Endodermal cell (in vitro differentiated cells): ENCODE measurements at places on chromosomes 11 and 22.

DNA sequence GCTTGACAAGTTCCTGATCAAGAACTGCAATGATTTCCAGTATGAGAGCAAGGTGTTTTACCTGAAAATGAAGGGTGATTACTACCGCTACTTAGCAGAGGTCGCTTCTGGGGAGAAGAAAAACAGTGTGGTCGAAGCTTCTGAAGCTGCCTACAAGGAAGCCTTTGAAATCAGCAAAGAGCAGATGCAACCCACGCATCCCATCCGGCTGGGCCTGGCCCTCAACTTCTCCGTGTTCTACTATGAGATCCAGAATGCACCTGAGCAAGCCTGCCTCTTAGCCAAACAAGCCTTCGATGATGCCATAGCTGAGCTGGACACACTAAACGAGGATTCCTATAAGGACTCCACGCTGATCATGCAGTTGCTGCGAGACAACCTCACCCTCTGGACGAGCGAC is 12.0 kb downstream of the YWHAH start:
- no peak overlapping the region for H3K27ac ChIP-seq
- H3K4me1 ChIP-seq, result peaks cover 4% of the 10 kb centered on the region
- H3K36me3 ChIP-seq, result peaks cover 66% of the 10 kb centered on the region

DNA sequence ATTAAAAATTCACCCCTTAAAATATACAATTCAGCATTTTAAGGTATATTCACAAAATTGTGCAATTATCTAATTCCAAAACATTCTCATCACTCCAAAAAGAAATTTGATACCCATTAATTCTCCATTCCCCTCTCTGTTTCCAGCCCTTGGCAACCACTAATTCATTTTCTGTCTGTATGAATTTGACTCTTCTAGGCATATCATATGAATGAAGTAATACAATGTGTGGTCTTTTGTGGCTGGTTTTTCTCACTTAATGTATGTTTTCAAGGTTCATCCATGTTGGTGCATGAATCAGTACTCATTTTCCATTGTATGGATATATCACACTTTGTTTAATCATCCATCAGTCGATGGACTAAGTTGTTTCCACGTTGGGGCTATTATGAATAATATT is 29.0 kb upstream of the ACCSL start:
- no peaks in the 10 kb centered on the region for H3K36me3 ChIP-seq
- H3K27ac ChIP-seq, result no peak overlapping the region
- no peak overlapping the region for H3K4me3 ChIP-seq
- H3K4me1 ChIP-seq, result peaks cover 3% of the 10 kb centered on the region
- no peak for DNase-seq
- H3K27me3 ChIP-seq, result peaks cover 14% of the 10 kb centered on the region

GRCh38 chr11:80849253-80849652 is 1408.4 kb upstream of the TENM4 start:
- DNase-seq, result no peak
- H3K4me3 ChIP-seq, result no peak overlapping the region
- H3K27me3 ChIP-seq, result no peaks in the 10 kb centered on the region
- H3K27ac ChIP-seq, result no peak overlapping the region
- no peaks in the 10 kb centered on the region for H3K36me3 ChIP-seq

GRCh38 chr11:4551346-4551979 is 6.5 kb downstream of the OR52M1 start:
- DNase-seq, result peak; percentile 50
- H3K27me3 ChIP-seq, result no peaks in the 10 kb centered on the region
- H3K36me3 ChIP-seq, result no peaks in the 10 kb centered on the region
- no peak overlapping the region for H3K27ac ChIP-seq

DNA sequence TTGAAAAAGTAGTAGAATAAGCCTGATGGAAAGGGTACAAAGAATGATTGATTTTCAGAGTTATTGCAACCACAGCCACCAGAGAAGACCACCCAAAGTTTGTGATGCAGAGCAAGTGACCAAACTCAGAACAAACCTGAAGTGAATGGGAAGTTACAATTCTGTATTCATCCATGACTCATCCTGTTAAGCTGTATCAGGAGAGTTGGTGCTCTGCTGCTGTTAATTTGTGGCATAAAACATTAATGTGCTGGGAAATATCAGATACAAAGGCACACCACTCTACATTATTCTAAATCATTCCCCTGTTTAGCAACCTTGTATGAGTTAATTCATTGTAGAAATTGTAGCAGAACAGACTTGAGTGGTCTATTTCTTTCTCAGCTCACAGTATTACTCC is 19.6 kb upstream of the PDGFD start:
- DNase-seq, result no peak
- H3K4me1 ChIP-seq, result no peaks in the 10 kb centered on the region
- no peaks in the 10 kb centered on the region for H3K27me3 ChIP-seq
- no peaks in the 10 kb centered on the region for H3K36me3 ChIP-seq
- no peak overlapping the region for H3K4me3 ChIP-seq
- no peak overlapping the region for H3K27ac ChIP-seq

DNA sequence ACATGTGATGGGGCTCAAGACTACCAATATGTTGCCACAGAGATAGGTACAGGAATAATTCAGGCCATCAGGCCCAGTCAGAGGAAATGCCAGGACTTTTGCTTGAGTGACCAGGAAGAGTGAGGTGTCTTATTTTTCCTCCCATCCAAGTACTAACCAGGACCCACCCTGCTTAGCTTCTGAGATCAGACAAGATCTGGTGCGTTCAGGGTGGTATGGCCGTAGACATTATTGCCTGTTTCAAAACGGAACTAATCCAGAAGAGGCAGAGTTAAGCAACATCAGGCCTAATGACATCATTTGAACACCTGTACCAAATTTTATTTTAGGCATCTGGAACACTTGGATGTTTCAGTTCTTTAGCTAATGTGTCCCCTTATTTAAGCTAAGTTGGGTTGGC is 205.5 kb upstream of the POU2AF2 start:
- no peak overlapping the region for H3K4me3 ChIP-seq
- H3K36me3 ChIP-seq, result no peaks in the 10 kb centered on the region
- DNase-seq, result no peak
- no peaks in the 10 kb centered on the region for H3K4me1 ChIP-seq

DNA sequence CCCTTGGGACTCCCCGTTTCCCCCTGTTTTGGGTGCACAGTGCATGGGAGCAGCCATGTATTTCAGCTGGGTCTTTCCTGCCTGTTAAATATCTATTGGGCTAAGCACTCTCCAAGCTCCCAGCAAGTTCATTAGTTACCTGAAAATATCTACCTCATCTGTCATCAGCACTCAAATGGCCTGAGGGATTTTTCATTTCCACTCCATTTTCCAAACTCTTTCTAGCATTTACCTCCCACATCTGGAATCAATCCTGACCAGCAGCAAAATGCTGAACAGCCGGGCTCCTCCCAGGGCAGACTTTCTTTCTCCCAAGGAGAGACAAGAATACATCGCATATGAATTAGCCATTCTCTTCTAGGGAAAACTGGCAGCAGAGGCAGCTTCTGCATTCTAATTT is 273.5 kb upstream of the MPPED2 start:
- no peak for DNase-seq
- no peaks in the 10 kb centered on the region for H3K4me1 ChIP-seq

DNA sequence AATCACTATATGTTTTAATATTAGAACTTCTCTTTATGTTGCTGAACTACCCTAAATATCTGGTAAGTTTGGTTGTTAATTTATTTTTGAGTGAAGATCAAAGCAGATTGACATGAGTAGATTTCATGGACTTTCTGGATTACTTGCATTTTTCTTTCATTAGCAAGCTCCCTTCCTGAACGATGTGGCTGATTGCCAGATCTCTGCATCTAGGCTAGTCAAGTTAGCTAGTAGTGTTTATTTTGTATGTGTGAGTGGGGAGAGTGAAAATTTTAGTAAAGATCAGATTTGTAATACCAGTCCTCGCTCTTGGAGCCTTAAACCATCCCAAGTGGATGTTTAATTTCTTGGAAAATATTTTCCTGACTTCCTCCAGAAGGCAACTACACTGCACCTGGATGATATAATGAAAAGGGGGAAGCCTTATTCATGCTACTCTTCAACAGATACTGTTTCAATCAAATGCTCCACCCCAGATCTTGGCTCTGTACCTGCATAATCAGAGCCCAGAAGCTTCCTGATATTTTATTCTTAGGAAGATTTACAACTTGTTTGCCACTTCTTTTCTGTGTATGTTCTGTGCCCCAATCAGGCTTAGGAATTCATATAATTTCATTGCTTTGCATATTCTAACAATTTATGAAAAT is 143.2 kb upstream of the GRIA4 start:
- H3K4me3 ChIP-seq, result no peak overlapping the region
- no peaks in the 10 kb centered on the region for H3K36me3 ChIP-seq
- no peaks in the 10 kb centered on the region for H3K4me1 ChIP-seq
- no peaks in the 10 kb centered on the region for H3K27me3 ChIP-seq

DNA sequence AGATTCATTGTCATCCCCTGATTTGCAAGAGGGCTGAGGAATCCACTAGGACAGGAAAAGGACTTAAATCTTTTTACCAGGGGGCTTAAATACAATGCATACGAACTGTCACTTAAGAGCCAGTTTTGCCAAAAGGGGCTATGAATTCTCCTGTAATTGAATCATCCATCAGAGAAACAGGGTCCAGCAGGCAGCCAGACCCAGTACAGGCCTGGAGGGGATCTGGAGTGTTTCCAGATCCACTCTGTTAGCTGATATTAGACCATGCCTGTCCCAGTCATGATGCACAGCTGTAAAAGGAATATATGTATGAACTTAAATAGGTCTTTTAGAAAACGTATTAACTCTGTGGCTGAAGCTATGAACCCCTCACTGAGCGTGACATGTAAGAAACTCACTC is 53.8 kb upstream of the PRSS23 start:
- no peak overlapping the region for H3K4me3 ChIP-seq
- no peaks in the 10 kb centered on the region for H3K4me1 ChIP-seq
- DNase-seq, result no peak
- peaks cover 5% of the 10 kb centered on the region for H3K27me3 ChIP-seq
- H3K36me3 ChIP-seq, result no peaks in the 10 kb centered on the region
- H3K27ac ChIP-seq, result no peak overlapping the region

- no peaks in the 10 kb centered on the region for H3K27me3 ChIP-seq
- H3K36me3 ChIP-seq, result no peaks in the 10 kb centered on the region
- H3K4me3 ChIP-seq, result no peak overlapping the region
- no peaks in the 10 kb centered on the region for H3K4me1 ChIP-seq
- H3K27ac ChIP-seq, result no peak overlapping the region
Measured at GRCh38 chr22:21104126-21104691, 58.5 kb downstream of the LRRC74B start.

GRCh38 chr11:57083641-57084385 is 95.1 kb downstream of the OR5AK2 start:
- DNase-seq, result no peak
- H3K4me3 ChIP-seq, result no peak overlapping the region
- H3K27ac ChIP-seq, result no peak overlapping the region
- H3K27me3 ChIP-seq, result no peaks in the 10 kb centered on the region

DNA sequence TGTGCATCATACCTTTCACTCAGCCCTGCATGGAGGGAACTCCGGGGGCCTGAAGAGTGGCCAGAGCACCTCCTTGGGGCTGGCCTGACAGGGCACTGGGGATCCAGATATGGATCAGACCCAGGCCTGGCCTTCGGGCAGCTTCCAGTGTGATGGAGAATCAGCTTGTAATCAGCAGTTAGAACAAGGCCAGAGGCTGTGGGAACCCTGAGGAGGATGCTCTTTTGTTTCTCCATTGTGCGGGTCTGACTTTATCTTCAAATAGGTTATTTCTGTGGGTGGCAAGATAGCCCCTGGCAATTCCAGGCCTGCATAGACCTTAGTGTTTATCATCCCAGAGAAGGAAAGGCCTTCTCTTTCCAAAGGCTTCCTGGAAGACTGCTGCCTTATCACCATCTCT is 12.3 kb downstream of the DGAT2 start:
- no peak overlapping the region for H3K27ac ChIP-seq
- peak; percentile 60 for DNase-seq
- H3K36me3 ChIP-seq, result no peaks in the 10 kb centered on the region
- H3K4me1 ChIP-seq, result no peaks in the 10 kb centered on the region
- H3K4me3 ChIP-seq, result no peak overlapping the region
- no peaks in the 10 kb centered on the region for H3K27me3 ChIP-seq

- H3K27ac ChIP-seq, result no peak overlapping the region
- H3K4me3 ChIP-seq, result peak overlapping the region; percentile 85
- peaks cover 13% of the 10 kb centered on the region for H3K27me3 ChIP-seq
- peak; percentile 98 for DNase-seq
- no peaks in the 10 kb centered on the region for H3K36me3 ChIP-seq
- H3K4me1 ChIP-seq, result peaks cover 9% of the 10 kb centered on the region
Measured at GRCh38 chr11:65315204-65315865, 669 bp downstream of the CDC42EP2 start.

GRCh38 chr11:133895061-133895479 is 49.8 kb upstream of the SPATA19 start:
- no peak overlapping the region for H3K4me3 ChIP-seq
- H3K36me3 ChIP-seq, result no peaks in the 10 kb centered on the region
- H3K27ac ChIP-seq, result no peak overlapping the region
- peak; percentile 86 for DNase-seq
- no peaks in the 10 kb centered on the region for H3K4me1 ChIP-seq

GRCh38 chr11:19559746-19560145 is 152.9 kb upstream of the NAV2 start:
- H3K4me3 ChIP-seq, result no peak overlapping the region
- peaks cover 18% of the 10 kb centered on the region for H3K27me3 ChIP-seq
- no peaks in the 10 kb centered on the region for H3K36me3 ChIP-seq
- no peak for DNase-seq
- no peak overlapping the region for H3K27ac ChIP-seq
- H3K4me1 ChIP-seq, result peaks cover 7% of the 10 kb centered on the region

DNA sequence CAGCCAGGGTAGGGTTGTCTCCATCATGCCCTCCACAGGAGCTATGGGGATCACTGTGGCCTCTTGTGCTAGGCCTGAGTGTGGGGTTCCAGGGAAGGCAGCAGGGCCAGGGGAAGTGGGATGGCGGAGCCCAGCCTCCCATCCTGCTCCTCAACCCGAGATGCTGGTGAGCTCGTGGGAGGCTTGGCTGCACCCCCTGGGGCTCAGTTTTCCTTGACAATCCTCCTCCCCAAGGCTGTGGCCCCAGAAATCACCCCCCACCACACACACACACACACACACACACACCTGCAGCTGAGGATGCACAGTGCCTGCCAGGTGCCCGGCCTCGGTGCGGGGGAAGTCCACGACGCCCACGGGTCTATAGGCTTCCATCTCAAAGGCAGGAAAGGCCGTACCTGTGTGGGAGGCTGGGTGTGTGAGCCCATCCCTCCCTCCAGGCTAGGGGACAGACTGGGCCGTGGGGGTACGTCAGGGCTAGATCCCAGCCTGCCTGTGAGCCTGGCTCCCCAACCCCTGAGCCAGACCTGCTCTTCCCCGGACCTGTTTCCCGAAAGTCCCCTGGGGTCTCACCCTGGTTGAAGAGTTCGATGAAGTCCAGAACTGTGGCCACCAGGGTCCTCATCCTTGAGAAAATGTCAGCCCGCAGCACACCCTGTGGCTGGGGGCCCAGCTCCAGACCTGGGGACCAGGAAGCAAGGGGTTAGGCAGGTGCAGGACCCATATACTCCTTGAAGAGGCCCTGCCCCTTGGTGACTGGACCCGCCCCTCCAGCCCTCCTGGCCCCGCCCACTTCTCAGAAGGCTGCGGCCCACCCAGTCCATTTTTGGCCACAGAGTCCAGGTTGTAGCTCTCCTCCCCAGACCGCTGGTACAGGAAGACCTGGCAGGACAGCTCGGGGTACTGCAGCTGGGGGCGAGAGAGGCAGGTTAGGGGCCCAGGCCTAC is 5.2 kb upstream of the TBX10 start:
- peaks cover 5% of the 10 kb centered on the region for H3K27me3 ChIP-seq
- no peak overlapping the region for H3K4me3 ChIP-seq
- DNase-seq, result peak; percentile 60
- H3K27ac ChIP-seq, result no peak overlapping the region
- no peaks in the 10 kb centered on the region for H3K4me1 ChIP-seq
